ENCODE measurements at places on chromosomes 4 and X. TPM values are rescaled to one million over a fixed set of nuclear protein-coding genes. Genes with fewer than 3 reads are reported as not detected.

The IL21 gene
- not detected for total RNA-seq

The RGN gene
- not detected for total RNA-seq

The COPS4 gene
- total RNA-seq, result 39.8 TPM

The ARHGAP24 gene
- total RNA-seq, result 3.4 TPM
